Panc1 (cell line): ENCODE measurements at places on chromosomes 1 and 21. TPM values are rescaled to one million over a fixed set of nuclear protein-coding genes. Genes with fewer than 3 reads are reported as not detected.

DNA sequence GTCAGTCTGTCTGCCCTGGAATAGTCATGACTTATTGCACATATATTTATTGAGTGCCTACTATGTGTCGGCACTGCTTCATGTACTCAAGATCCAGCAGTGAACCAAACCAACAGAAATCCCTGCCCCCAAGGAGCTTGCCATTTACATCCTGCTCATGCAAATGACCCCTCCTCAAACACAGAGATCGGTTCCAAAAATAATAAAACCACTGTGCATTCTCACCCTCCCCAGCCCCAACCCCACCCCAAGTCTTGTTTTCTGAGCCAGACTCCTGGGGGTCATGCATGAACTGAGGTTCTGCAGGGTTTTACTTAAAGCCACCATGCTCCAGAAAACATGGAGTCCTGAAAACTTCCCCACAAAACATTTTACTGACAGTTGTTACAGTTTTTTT is 61.9 kb downstream of the KIAA0040 start:
- no peak for DNase-seq

GRCh38 chr21:25400427-25400826 is 206.9 kb downstream of the MRPL39 start:
- no peak for DNase-seq

- no peak for DNase-seq
Measured at GRCh38 chr1:109802136-109802900, 38.6 kb upstream of the EPS8L3 start.

DNA sequence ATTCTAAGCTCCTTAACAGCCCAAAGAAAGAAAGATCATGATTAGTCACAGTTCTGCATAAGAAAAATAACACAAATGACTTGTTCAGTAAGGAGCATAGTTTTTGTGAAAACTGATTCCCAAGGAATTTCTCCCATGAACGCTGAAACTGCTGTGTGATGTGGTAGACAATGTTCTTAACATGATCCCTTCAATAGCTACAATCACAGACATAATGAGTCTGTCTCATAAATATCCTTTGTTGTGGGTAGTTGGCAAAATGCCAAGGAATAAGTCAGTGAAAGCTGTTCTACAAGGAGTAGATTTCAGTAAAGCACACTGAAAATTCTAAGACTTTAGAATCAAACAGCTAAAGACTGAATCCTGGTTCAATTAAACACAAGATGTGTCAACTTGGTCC is 404.8 kb downstream of the HLX start:
- DNase-seq, result no peak

DNA sequence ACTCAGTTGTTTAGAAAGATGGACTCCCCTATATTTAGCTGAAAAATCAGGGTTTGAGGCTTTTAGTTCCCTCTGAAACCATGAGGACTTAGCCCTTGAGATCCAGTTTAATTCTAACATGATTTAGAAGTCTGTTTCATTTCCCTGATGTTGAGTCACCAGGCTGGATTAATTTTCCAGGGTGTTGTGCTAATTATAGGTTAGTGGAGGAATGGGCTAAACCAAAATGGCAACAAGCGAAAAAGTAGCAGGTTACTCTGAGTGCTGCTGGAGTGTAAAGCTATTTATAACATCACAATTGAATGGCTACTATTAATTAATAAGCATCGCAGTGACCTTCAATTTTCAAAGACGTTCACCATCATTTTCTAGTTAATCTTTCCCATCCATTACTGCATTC is 15.5 kb upstream of the USP24 start:
- no peak for DNase-seq

The PRRC2C gene
- total RNA-seq, result 145 TPM

The TNFRSF18 gene
- 4.3 TPM for total RNA-seq
